NCI-H446 treated with DMSO at 0.1 percent for 48 hours (cell line): ENCODE measurements at places on chromosomes 5 and 9.
A peak's percentile ranks its signal among the peaks of the same experiment; 100 is the strongest.

GRCh38 chr5:146032911-146033310, 72.5 kb downstream of the PLAC8L1 start:
- no peak for DNase-seq

DNA sequence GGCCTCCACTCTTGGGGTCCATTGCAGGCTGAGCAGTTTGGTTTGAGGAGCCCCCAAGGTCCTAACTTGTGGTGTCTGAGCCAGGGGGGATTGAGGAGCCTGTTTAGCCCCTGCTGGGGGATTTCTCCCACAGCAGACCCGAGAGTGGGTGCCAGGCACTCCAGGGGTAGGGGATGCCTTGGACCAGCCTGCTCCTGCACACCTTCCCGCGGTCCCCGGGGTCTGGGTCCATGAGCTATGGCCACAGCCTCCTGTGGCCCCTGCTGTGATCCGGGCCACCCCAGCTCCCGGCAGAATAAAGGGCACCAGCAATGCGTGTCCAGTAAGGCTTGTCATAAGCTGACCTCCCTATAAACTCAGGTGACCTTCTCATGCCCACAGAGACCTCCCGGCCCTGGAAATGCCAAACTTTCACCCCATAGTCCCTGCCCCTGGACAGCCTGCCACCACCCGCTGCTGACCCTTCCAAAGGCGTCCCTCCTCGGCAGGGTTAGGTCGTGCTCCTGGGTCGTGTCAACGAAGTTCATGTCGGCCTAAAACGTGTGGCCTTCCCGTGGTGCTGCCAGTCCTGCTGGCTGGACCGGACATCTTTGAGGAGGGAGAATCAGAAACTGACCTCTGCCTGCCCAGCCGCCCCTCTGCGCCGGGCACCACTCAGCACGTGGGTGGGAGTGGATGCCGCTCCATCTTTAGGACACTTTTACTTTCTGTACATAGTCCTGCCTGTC, 137.6 kb downstream of the MRPL36 start:
- no peak for DNase-seq

DNA sequence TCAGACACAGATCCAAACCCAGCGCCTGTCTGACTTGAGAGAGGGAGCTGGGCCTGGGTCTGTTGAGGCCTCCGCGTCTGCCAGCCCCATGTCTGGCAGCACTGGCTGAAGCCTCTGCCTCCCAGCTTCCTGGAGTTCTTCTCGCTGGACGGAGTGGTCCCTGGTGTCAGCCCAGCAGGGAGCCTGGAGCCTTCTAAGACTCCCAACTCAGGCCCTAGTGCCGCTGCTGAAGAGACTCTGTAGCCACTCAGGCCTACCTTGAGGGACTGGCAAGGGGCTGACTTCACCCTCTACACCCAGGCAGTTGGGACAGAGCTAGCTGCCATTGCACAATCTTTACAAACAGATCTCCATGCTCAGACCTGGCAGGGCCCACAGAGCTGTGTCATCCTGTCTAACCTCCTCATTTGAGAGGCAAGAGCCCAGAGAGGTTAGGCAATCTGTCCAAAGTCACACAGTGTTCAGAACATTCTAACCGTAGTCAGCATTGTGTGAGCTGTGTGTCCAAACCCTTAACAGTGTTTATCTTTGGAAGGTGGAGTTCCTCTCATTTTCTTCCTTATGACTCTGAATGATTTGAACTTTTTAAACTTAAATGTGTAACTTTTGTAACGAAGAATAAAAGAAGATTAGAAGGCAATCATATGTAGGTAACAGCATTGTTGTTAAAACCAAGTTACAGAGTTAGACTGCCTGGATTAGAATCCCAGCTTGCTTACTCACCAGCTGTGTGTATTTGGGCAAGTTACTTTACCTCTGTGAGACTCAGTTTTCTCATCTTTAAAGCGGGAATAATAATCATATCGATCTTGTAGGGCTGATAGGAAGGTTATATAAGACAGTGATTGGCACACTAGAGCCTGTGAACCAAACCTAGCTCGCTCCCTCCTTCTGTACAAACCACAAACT, 4.6 kb upstream of the DUSP1 start:
- DNase-seq, result no peak

GRCh38 chr9:118596374-118597015, 772.7 kb downstream of the BRINP1 start:
- no peak for DNase-seq

GRCh38 chr5:143653256-143653655, 158.7 kb upstream of the HMHB1 start:
- DNase-seq, result no peak

DNA sequence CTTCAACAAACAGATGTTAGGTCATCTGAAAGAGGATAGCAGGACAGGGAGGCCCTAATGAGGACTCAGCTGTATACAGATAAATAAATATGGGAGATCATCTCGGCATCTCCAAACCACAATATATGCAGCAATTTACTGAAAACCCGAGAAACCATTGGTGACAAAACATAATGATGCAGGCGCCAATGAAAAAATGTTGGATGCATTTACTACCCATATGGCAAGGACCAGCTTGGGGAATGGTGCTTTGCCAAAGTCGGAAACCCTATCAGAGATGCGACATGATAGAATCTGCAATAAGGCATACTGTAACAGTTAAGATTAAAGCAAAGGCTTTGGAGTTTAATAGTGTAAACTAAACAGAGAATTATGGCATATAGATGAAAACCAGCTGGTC, 92.0 kb downstream of the SNCAIP start:
- DNase-seq, result peak; percentile 87

DNA sequence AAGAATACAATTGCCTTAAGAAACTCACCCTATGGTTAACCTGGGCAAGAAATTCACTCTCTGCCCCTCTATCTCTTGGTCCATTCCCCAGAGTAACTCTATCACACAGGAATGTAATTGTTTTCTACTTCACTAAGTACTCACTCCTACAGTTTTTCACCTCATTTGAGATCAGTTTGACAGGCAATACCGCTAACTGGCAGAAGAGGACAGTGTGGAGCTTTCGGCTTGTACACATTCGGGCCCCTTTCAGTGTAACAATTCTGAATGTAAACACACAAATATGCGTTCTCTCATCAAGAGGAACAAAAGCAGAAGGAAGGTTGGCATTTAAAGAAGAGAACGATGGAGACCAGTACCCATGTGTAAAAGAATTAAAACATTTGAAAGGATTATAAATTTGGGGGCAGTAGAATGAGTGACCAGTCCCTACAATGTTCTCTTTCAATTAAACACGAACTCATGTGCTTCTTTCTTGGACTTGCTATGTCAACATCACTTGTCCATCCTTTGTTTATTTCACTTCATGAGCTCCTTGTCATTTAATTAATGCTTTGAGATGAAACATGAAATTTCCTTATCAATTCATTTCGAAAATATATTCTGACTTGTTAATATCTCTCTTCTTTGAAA, 188.5 kb upstream of the GRAMD2B start:
- DNase-seq, result peak; percentile 7

- no peak for DNase-seq
Observed at GRCh38 chr9:32587901-32588300, 14.9 kb upstream of the NDUFB6 start.

DNA sequence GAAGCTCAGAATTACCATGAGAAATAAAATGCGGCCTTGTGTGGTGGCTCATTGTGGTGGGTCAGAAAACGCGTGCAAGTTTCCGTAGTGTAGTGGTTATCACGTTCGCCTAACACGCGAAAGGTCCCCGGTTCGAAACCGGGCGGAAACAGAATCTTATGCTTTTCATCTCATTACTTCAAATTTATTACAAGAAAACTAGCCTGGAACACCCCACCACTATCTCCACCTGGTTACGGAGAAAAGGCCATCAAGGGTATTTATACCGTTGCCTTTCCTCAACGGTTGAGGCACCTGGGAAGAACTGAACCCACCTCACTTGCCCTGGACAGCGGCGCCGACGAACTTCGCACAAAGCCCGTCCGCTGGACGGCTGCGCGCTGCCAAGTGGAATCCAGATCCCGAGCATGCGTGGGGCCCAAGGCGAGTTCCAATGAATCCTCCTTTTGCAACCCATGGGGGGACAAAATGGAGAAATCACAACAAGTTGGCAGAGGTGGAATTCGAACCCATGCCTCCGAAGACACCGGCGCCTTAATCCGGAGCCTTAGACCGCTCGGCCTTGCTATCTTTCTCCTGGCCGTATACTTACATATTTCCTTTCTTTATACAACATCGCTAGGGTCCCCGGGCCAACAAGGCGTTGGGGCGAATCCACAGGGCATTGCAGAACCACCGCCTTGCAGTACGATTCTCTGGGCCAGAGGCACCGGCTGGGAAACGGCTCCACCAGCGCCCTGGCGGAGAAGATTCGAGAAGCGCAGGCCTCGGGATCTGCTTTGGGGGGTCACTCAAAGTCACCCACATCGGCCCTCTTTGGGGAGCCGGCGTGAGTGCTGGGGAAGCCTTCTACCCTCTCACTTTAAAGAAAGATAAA, 16.9 kb downstream of the OR2V2 start:
- no peak for DNase-seq

DNA sequence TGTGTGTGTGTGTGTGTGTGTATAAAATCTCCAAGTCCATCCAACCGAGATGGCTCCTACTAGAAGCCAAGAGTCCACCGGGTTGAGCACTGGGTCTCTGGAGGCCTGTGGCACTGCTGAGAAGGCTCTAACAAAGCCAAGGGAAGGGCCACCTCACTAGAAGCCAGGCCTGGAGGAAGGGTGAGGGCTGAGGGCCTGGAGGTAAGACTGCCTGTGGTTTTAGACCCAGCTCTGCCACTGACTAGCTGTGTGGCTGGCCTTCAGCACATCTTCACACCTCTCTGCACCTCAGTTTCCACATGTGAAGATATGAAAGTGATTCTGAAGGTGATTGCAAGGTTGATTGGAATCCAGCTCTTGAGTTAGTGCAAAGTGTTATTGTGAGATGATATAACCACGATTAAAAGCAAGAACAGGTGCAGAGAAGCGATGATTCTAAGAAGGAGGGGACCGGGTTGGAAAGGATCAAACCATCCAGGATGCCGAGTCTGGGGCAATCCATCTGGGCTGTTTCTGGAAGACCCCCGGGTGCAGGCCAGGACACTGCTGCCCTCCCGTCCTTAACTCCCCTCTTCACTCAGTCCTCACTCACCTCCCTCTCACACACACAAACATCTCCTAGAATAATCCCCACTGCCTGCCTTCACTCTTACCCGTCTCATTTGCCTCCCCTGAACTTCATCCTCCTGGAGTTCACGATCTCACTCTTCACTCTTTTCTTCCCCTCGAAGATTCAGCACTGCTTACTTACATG, 2.3 kb downstream of the IL4 start:
- DNase-seq, result no peak

- DNase-seq, result no peak
Observed at GRCh38 chr9:1839909-1840308, 175.2 kb upstream of the SMARCA2 start.

GRCh38 chr5:154274828-154275185, 84.3 kb downstream of the GALNT10 start:
- no peak for DNase-seq

DNA sequence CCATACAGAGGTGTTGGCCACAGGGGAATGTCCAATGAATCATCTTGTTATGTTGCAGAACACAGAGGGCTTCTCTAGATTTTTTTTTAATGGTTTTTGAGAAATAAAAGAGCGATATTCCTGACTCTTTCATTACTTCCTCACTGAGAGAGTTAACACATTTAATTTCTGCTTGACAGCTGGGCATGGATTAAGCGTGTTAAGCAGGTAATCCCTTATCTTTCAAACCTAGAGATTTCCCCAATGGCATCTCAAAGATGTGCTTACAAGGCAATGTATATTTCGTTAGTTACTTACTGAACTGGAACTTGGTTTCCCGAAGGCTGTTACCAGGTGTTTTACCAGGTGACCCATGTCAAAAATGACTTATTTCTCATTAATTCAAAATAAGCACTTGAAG, 21.8 kb upstream of the ADCY2 start:
- DNase-seq, result no peak

- no peak for DNase-seq
Observed at GRCh38 chr9:8284884-8285283, 485.3 kb upstream of the DMAC1 start.

DNA sequence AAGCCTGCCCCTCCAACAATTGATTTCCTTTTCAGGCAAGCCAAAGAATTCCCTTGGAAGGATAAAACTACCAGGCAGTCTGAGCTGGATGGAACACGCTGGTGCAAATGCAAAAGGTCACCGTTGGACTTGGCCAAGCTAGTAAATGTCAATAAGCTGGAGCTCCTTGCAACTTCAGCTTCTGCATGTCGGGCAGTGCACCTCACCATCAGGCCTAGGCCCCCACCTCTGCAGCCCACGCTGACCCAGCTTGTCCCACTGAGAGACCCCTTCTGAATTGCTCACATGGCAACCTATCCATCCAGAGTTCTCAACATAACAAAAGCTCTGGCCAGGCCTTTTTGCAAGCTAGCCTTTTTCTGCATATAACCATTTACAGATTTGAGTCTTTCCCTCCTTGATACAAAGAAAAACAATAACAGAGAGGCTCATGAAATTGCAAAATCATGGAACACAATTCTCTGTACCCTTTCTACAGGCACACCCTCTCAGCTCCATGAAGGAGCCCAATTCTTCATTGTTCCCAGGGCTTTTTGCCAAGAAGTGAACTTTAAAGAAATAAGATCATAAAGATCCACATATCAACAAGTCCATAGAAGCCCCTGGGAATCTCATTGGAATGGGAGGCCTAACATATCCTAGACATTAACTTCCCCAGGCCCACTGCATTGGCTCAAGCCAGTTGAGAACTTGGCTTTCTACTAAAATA, 123.9 kb upstream of the SLIT3 start:
- no peak for DNase-seq

- no peak for DNase-seq
Observed at GRCh38 chr5:116271446-116272025, 186.7 kb downstream of the COMMD10 start.

DNA sequence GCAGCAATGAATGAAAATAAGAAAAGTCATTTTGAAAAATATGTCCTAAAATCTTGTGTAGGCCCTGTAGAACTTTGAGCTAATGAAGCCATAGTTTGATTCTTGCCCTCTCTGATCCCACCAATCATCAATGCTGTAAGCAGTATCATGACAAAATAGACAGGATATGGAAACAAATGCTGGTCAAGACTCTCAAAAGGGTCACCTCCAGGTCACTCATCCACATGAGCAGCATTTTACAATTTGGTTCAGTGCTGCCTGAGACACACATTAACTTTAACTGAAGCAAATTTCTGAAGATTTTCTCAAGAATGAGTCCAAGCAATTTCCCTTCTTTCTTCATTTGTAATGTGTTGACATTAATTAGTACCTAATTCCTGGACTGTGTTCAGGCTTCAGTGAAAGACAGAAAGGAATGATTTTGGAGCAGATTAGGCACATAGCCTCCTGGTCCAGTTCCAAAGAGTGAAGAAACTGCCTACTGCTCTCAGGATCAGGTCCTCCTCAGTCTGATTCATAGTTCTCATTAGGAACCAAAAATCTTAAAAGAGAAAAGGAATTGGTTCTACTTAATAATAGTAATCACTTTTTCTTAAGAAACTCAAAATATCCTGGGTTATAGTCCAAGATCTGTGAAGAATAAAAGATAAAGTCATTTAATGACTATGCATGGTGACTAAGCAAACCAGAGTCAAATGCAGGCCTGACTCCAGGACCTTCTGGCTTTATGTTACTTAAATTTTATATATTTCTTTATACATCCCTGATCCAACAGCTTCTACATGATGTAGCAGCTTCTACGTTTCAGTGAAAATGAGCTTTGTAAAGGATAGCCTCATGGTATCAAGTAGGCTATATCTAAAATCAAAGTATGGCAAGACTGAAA, 192.1 kb upstream of the RGMB start:
- DNase-seq, result no peak
